ENCODE measurements at places on chromosomes 13 and 19.

GRCh38 chr13:98503175-98504028, 73.5 kb downstream of the STK24 start:
- DNase-seq = no peak

DNA sequence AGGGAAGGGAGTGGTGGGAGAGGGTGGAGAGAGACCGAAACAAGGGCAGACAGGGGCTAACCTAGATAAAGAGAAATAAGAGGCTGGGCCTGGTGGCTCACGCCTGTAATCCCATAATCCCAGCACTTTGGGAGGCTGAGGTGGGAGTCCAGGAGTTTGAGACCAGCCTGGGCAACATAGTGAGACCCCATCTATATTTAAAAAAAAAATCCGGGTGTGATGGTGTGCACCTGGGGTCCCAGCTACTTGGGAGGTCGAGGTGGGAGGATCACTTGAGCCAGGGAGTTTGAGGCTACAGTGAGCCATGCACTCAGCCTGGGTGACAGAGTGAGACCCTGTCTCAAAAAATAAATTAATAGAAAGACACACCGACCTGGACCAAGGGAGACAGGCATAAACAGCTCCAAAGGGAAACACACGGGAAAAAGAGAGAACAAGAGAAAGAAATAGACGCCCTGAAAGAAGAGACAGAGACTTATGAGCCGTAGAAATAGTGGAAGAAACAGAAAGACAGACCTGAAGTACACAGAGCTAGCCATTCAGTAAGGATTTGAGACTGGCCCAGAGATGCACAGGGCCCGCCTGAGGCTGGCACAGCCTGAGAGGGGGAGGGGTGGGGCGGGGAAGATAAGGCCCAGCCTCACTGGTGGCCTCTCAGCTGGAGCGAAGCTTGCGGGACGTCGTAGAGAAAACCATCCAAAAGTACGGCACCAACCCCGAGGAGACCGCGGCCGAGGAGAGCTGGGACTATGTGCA, 2.2 kb downstream of the CD37 start:
- DNase-seq = no peak

DNA sequence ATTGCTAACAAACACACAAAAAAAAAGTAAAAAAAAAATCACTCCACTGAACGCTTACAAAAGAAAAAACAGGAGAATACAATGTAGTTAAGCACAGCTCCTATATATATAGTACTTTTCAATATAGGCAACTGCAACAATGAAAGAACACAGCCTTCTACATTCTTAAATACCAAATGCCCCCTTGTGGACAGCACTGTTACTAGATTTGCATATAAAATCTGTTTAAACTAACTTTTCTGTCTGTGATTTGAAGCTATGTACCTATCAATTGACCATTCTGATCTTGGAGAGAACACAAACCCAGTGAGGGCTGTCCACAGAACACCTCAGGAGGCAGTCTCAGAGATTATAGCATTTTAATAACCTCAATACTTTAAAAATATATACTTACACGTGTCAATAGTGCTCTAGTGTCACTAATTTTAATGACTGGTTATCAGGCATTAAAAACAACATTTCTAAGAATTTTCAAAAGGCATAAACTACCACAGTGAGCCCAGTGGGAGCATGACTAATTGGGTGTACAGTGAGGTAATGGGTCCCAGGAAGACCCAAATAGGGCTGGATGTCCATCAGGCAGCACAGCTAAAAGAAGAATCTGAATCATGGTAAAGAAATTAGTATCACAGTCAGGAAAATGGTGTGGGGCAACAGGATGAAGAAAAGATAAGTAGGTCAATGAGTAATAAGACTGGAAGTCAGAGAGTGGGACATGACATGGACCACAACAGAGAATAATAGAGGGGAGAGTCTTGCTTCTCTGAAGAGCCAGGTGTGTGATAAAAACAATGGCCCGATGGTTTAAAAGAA, 22.2 kb downstream of the CCDC169 start:
- DNase-seq = peak; percentile 24

- DNase-seq = peak; percentile 92
These were observed 2.5 kb downstream of the PRR12 start for GRCh38 chr19:49593233-49594113.

DNA sequence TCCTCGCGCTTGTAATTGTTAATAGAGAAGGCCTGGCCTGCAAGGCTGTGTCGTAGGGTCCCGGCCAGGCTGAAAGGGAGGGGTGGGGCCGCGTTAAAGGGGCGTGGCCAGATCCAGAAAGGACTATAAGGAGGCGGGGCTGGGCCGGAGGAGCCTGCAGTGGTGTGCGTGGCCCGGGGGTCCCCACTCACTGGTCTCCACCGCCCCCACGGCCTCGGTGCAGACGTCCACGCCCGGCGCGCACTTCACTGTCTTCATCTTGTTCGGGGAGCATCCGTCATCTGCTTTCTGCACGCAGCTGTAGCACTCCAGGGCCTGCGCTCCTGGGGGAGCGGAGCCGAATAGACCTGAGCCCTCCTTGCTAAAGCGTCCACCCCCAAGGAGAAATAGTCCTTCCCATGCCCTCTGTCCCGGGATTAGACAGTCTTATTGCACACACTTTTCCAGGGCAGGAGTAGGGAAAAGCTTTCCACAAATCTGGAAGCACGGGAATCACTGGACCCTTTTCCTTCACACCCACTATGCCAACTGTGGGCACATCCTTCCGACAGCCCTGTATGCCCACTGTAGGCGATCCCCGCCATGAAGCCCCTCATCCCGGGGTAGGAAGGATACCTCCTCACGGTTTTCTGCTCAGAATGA, 1.2 kb downstream of the LYPD3 start:
- DNase-seq = peak; percentile 59

DNA sequence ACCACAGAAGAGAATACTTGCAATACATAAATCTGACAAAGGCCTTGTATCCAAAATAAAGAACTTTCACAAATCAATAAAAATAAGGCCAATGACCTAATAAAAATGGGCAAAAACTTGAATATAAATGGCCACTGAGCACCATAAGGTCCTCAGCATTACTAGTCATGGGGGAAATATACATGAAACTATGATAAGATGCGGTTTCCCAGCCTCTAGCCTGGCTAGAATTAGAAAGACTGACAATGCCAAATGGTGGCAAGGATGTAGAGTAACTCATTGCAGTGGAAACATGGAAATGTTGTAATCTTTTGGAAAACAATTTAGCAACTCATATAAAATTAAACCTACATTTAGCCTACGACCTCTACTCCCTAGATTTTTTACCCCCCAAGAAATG, 227.1 kb downstream of the GGACT start:
- DNase-seq = no peak
